Stimulated activated CD8-positive, alpha-beta memory T cell treated with anti-CD3 and anti-CD28 coated beads, Interleukin-2, amount 100 ng/mL, for 1 hour (primary cell): ENCODE measurements at places on chromosomes 1 and 21.

GRCh38 chr1:151143986-151144385 lies 2.4 kb downstream of the SEMA6C start:
- DNase-seq = no peak

DNA sequence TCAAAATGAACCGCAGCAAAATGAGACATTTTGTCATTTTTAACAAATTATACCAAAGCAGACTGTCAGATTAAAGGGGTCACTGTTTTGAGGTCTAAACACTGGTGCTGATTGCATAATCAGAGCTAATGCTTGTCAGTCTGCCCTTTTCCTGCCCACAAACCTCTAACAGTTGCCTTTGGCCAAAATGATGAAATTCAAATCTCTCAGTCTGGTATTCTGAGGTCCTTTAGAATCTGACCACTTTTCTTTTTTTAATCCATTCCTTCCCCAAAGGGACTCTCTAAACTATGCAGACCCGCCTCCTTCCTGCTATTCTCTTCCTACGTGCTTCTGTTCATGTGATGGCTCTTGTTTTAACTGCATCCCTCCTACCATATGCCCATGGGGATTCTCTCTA lies 145.2 kb upstream of the SPATA6 start:
- DNase-seq = no peak

GRCh38 chr21:42302076-42302650 lies 13.0 kb downstream of the TFF3 start:
- no peak for DNase-seq

- DNase-seq = no peak
Observed at GRCh38 chr1:51190961-51191360, 45.1 kb upstream of the RNF11 start.

- DNase-seq = no peak
Observed at GRCh38 chr1:67610450-67610849, 74.6 kb upstream of the GADD45A start.

DNA sequence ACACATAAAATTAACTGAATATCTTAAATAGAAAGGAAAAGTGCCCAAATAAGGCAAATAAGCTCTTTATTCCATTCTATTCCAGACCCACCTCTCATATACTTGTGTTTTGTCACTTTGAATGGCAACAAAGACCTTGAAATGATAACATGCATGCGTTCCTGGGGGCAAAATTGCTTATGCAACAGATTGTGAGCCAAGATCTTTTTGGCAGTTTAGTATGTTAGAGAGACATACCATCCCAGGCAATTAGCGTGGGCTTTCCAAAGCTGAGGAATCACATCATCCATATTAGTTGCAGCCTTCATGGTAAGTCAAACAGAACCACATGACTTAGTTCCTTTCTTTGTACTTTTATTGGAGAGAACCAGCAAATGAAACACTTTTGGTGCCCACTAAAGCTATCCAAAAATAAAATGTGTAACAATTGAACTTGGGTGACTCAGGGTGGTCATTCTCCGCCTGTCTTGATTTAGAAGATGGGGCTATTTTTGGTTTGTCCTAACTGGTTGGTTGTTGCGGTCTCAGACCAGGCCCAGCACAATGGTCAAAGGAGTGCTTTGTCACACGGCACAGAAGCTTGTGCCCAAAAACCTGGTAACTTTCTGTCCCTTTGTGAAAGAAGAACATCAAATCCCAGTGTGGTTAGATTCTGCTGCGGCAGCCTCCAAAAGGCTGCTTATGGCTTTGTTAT lies 68.7 kb upstream of the ATF3 start:
- no peak for DNase-seq

DNA sequence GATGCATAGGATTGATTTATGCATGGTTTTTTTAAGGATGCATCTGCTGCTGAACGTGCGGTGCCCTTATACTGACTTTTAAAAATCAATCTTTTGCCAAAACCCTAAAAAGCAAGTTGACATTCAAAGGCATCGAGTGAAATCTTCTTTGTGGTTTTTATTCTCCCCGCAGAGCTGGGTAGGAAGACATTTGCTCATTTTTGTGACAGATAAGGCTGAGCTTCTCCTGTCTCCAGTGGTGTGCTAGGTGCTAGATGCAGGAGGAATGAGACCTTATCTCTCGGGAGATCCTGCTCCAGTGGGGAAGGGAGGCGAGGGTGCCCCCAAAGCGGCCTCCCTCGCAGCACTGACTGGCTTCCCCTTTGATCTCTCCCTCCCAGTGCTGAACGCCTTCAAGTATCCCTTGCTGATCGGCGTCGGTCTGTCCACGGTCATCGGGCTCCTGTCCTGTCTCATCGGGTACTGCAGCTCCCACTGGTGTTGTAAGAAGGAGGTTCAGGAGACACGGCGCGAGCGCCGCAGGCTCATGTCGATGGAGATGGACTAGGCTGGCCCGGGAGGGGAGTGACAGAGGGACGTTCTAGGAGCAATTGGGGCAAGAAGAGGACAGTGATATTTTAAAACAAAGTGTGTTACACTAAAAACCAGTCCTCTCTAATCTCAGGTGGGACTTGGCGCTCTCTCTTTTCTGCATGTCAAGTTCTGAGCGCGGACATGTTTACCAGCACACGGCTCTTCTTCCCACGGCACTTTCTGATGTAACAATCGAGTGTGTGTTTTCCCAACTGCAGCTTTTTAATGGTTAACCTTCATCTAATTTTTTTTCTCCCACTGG lies 14.9 kb upstream of the CD101 start:
- DNase-seq = no peak

- no peak for DNase-seq
Observed at GRCh38 chr1:21703318-21703963, 34.3 kb upstream of the RAP1GAP start.

GRCh38 chr1:115837740-115838421 lies 3.0 kb downstream of the NHLH2 start:
- DNase-seq = no peak

- DNase-seq = no peak
Observed at GRCh38 chr1:186763107-186763506, 65.6 kb upstream of the PLA2G4A start.

DNA sequence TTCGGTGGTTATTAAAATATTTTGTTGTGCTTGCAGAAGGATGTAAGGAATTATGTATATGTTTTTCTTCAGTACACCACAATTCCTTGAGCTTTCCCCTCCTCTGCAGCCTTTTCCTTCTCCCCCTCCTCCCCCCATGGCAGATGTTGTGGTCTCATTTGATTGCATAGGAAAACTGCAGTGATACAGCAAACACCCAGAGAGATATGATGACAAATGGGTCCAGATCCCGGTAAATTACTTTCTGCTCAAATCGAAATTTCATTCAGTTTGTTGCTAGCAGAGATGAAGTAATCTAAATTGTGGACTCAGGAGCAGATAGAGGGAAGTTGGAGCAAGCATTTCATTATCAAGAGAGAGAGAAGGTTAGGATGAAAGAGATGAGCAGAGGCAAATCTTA lies 9.9 kb downstream of the LMO4 start:
- no peak for DNase-seq

DNA sequence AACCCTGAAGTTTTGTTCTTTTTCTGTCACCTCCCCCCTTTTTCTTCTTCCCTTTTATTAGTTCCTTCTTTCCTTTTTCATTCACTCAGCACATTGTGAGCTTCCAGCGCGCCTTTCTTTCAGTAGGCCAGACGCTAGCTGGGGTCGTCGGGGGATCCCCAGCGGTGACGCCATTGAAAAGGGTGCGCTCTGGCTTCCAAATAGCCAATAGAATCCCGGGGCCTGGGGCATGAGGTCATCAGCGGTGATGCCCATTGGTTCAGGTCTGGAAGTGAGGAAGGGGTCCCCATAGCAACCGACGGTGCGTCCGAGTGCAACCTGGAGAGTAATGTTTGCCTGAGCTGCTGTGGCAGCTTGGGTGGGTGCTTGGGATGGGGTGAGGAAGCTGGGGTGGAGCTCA lies 6.9 kb upstream of the EFNA3 start:
- DNase-seq = no peak

GRCh38 chr1:32754317-32755097 lies 51.9 kb upstream of the SYNC start:
- DNase-seq = no peak

DNA sequence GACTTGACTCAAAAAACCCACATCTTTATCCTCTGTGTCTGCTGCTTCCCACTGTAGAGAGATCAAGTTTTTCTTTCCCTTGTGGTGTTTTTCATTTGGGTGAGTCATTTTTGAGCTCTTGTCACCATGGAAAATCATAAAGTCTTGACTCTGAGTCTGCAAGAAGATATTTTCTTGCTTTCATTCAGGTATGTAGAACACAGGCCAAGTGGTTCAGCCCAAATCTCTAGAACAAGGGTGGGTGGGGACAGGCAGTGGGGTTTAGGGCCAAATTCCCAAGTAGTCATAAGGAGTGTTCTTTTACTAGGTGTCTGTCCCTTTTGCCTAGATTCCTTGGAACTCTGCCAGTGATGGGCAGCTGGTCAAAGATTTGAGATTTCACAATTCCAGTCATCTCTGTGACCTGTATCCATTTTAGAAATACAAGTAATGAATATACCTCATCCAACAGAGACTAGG lies 21.5 kb upstream of the ARHGAP29 start:
- no peak for DNase-seq

- no peak for DNase-seq
Observed at GRCh38 chr21:14817311-14817710, 247.5 kb downstream of the NRIP1 start.

- DNase-seq = no peak
Observed at GRCh38 chr1:33348194-33348593, 27.3 kb upstream of the A3GALT2 start.

GRCh38 chr21:37671381-37671780 lies 244.9 kb downstream of the KCNJ6 start:
- DNase-seq = no peak

DNA sequence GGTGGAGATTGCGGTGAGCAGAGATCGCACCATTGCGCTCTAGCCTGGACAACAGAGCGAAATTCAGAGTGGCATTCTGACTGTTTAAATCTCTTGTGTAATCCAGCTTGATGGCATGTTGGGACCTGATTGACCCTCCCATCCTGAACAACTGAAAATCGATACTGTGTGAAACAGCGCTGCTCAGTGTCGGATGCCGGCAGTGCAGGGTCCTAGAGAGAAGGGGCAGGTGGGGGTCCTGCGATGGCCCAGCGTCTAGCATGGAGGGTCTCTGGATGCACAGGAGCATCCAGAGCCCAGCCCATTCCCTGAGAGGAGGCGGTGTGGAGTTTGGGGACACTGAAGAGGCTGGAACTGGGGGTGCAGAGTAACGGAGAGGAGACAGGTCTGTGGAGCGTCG lies 15.8 kb downstream of the AGT start:
- no peak for DNase-seq

GRCh38 chr1:170864876-170865538 lies 70.3 kb upstream of the MROH9 start:
- DNase-seq = no peak

DNA sequence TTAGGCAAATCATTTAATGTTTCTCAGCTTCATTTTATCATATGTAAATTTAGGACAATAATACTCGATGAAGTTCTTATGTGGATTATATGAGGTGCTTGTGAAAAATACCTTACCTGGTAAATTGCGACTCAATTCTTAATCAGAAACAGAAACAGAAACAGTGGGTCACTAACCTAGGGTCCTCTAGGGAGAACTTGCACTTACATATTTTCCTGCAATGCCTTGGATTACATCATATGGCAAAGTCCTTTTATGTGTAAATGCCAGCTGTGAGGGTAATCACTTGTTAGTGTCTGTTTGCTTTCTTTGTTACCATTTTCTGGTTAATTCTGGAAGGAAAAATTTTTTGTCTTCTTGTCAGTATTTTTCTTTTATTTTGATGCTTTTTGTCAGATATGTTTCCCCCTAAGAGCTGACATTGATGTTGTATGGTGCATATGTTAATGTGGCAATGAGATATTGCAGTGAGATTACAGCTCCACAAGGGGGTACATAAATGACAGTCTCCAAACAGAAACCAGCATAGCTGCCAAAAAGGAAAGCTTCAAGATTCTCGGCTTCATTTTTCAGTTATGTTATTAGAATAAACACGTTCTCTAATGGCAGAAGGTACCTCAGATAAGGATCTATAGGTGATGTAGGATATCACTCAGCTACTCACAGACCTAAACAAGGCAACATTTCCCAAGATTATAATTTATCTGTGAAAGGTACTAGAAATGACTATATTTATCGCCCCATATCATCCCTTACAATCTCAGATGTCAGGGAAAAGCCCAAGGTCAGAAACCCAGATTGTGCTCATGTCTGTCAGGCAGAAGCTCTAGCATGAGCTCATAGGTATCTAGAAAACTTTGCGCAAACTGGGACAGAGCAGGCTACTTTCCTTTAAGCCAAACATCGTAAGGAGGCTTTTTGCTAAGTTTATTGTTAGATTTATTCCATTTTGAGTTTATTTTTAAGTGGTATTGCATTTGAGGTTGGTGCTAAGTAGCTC lies 119.9 kb downstream of the FASLG start:
- no peak for DNase-seq

GRCh38 chr21:17795146-17796036 lies 23.8 kb downstream of the C21orf91 start:
- no peak for DNase-seq

- DNase-seq = no peak
Observed at GRCh38 chr1:38113159-38113666, 66.6 kb upstream of the POU3F1 start.

- no peak for DNase-seq
Observed at GRCh38 chr1:244836135-244836521, 670 bp downstream of the COX20 start.

GRCh38 chr1:167221126-167221737 lies 546 bp downstream of the POU2F1 start:
- DNase-seq = no peak

GRCh38 chr1:15370781-15371520 lies 38.7 kb upstream of the EFHD2 start:
- DNase-seq = no peak

GRCh38 chr1:53902235-53903138 lies 8.5 kb downstream of the DIO1 start:
- DNase-seq = no peak

DNA sequence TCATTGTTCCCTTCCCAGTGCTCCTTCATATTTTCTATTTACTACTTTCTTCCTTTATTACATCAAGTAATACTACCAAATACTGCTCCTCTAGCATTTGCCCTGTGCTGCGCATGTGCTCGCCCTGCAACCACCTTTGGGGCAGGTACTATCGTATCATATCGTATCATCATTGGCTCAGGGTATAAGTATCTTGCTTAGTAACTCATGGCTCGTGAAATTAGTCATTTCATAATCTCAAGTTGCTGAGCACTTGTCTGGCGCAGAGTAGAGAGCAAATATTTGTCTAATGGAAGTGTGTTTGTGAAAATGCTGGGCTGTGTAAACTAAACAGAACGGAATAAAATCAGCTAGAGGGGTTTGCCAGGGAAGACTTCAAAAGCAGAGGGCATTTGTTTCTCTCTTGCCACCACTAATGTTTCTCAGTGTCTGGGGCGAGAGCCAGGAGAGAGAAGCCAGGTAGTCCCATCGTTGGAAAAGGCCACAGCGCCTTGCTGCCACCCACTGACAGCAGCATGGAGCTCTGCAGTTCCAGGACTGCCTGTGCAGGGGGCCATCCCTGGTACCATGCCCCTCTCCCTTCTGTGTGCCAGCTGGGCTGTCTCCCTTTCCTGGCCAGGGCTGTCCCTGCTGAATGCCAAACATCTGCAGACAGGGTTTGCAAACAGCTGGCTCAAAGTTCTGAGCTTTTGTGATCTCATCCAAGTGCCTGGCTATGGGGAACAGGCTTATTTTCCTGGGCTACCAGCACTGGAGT lies 20.0 kb upstream of the CPT2 start:
- no peak for DNase-seq
